ENCODE measurements at places on chromosomes 2 and 18. TPM values are rescaled to one million over a fixed set of nuclear protein-coding genes. Genes with fewer than 3 reads are reported as not detected.

DNA sequence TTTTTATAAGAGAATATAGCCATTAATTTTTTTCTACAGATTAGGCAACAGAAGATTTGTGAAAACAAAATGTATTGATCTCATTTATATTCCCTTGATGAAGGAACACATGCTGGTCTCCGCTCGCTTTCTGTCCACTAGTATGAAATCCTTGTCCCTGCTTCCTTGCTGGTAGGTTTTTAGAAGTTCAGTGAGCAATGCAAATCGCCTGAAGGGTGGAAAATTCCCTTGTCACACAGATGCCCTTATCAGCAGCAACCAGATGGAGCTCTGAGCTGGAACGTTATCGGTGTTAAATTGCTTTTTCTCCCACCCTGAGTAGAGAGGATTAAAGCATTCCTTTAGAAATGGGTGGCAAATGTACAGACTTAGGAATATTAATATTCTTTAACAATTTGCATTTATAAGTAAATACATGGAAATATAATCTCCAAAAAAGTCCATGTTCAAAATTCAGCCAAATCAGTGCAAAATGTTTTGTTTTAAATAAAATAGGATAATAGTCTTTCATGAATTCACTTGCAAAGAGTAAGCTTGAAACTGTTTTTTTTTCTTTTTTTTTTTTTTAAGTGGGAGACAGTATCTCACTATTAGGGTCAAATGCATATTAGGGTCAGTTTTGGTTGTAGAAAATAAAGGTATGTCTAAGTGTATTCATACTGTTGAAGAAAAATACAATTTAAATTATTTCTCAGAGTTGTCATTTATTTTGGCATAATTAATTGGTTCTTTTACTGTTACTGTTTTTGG is 164.0 kb upstream of the MYO3B start:
- no peak for DNase-seq

Gene DHRS9
- 1.3 TPM for total RNA-seq

Gene TEX44
- not detected for total RNA-seq

- DNase-seq = no peak
Observed at GRCh38 chr18:64993695-64994094, 757.1 kb upstream of the CDH7 start.

GRCh38 chr2:88852753-88853402 is 161.4 kb downstream of the RPIA start:
- DNase-seq = no peak

- DNase-seq = no peak
Observed at GRCh38 chr18:69617408-69617807, 216.7 kb downstream of the DOK6 start.

DNA sequence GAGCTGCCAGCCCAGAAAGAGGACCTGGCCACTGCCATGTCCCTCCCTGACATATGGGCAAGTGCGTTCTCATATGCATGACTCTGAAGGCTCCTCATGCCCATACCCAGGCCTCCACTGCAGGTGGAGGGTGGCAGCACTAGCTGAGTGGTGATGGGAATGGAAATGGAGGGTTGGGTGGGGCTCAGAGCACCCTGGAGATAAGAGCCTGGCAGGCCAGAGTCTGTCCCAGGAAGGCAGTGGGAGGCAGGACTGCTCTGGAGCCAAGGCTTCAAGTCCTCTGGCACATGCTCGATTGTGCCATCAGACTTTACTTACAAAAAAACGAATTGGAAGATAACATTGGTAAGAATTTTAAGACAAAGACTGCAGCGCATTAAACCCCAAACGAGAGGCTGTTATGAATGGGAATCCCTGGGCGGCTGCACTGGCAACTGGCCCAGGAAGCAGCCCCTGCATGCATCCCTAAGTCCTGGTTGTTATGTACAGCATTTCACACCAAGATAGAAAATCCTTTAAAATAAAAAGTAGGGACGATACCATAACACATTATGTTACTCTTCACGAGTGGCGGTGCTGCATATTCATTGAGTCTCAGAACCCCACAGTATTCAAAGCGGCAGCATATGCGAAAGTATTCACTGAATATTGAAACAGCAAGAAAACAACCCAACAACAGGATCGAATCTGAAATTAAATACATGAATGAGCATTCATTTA is 81.7 kb upstream of the FAM98A start:
- no peak for DNase-seq

- DNase-seq = no peak
Observed at GRCh38 chr18:58222432-58223125, 178.6 kb downstream of the NEDD4L start.

Gene CDCA7
- 1.3 TPM for total RNA-seq

DNA sequence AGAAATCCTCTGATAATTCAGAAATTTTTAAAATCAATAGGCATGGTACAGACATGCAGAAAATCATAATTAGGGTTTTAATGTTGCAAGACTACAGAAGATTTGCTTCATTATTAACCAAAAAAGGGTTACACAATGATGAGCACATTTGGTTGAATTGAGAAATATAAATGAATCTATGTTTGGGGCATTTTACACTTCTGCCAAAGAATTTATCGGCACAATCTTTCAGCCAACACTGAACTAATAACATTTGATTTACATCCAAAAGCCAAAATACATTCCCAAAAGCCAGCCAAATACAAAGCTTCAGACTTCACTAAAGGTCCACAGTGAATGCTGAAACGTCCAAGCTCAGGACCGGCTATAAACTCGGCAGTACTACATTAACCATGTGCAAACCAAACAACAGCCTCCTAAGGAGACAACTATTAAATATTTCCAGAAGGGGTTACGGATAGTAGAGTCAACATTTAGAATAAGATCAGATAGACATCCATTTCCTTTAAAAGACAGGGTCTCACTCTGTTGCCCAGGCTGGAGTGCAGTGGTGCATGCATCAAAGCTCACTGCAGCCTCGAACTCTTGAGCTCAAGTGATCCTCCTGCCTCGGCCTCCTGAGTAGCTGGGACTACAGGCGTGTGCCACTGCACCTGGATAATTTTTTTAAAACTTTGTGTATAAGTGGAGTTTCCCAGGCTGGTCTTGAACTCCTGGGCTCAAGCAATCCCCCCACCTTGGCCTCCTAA is 29.4 kb downstream of the SPRED2 start:
- no peak for DNase-seq

DNA sequence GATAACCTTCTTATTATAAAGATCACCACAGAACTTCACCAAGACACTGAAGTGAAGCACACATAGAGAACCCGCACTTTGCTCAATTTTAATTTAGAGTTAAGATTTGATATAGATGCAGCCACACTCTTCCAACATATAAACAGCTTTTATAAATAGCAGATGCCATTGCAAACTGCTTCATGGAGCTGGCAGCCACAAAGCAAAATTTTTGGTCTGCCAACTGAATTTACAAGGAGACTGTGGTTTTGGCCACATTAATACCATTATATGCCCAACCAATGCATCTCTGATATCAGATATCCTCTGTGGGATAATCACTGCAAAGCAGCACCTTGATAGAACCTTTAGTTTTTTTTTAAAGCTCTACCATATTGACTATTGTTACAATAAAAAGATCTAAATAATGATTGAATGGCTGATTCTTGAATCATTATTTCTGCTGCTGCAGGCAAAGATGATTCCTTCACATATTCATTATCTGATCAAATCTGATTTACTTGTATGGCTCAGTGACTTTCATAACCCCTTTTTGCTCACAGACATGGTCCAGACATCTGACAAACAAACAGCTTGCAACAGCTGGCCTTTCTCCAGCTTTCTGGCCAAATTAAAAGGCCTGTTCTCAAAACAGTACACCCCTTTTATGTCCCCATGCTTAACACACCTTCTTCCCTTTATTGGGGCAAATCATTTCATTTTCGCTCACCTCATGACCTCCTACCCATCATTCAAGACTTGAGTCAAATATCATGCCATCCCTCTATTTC is 88.4 kb downstream of the METTL4 start:
- no peak for DNase-seq

Gene LONRF2
- 14.6 TPM for total RNA-seq

GRCh38 chr2:200654823-200655222 is 69.0 kb downstream of the AOX1 start:
- no peak for DNase-seq

GRCh38 chr2:60312618-60313017 is 240.8 kb downstream of the BCL11A start:
- no peak for DNase-seq

GRCh38 chr18:48543228-48543627 is 4.4 kb downstream of the CTIF start:
- DNase-seq = no peak

DNA sequence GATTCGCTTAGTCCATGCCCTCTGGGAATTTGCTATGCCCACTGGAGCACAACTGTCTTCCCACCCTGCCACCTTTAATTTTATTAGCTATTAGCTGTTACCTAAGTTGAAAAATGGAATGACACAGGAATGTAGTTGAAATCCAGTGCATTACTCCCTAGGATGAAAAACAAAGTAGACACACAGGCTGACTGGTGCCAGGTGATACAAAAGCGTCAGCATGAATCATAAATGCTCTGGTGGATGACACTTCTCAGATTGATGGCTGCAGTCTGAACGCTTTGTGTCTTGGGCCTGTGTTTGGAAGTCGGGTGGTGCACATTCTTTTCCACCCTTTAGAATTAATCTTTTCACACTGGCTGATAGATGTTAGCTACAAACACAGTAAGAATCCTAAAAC is 802.0 kb downstream of the DCC start:
- no peak for DNase-seq

GRCh38 chr18:61432590-61432989 is 99.4 kb downstream of the CDH20 start:
- no peak for DNase-seq

Gene UGT1A9
- not detected for total RNA-seq

Gene LIPG
- 0.19 TPM for total RNA-seq

Gene FBXO15
- not detected for total RNA-seq

Gene VWC2L
- total RNA-seq = not detected

GRCh38 chr2:181516992-181517391 is 59.8 kb downstream of the ITGA4 start:
- DNase-seq = no peak

Gene PLB1
- total RNA-seq = 1.8 TPM

DNA sequence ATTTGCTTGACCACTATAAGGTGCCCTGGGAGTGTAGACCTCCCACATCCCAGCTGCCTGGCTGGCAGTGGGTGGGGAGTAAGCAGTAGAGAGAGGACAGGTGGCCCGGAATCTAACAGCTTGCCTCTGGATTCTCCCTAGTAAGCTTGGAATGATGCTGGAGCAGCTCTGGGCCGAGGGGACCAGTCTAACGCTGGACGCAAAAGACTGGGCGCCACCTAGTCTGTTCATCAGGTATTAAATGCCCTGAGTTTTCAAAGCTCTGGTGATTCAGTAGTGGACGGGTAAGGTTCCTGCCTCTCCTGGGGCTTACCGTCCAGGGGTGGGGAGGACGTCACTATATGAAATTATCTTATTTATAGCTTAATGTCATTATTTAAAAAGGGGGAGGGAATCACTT is 648 bp upstream of the LYPD6B start:
- DNase-seq = no peak

Gene ARHGEF33
- 0.32 TPM for total RNA-seq

Gene MC4R
- not detected for total RNA-seq

DNA sequence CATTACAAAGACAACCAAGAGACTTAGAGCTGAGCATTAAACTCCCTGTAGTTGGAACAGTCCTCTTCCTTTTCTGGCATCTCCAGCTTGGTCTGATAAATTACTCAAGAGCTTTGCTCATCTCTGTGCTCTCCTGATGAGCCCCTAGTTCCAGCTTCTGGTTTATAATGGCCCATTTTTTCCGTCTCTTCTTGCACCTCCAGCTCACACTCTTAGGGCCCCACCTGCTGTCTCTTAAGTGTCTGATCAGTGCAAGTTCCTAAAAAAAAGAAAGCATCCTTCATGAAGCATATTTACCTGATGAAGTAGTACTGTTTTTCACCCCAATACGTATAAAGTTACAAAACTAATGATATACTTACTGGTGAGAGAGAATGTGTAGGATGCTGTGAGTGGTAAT is 822.9 kb downstream of the RNF144A start:
- DNase-seq = no peak

GRCh38 chr2:79833235-79833878 is 320.5 kb downstream of the CTNNA2 start:
- no peak for DNase-seq

DNA sequence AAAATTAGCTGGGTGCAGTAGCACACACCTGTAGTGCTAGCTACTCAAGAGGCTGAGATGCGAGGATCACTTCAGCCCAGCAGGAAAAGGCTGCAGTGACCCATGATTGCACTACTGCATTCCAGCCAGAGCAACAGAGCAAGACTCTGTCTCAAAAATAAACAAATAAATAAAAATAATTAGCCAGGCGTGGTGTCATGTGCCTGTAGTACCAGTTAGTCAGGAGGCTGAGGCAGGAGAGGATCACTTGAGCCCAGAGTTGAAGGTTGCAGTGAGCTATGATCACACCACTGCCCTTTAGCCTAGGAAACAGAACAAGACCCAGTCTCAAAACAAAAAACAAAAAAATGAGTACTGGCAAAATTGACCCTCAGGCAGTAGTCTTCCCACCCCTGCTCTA is 61.9 kb upstream of the PPP1CB start:
- no peak for DNase-seq

All from Right ventricle myocardium superior (tissue), 1 donor.